CD4-positive, alpha-beta memory T cell (primary cell): ENCODE measurements at places on chromosomes 16 and 17. TPM values are rescaled to one million over a fixed set of nuclear protein-coding genes. Genes with fewer than 3 reads are reported as not detected.

Gene CHD9NB
- not detected for total RNA-seq

Gene COX6A2
- not detected for total RNA-seq

Gene SLC52A1
- 0.53 TPM for total RNA-seq

Gene HLF
- 3.9 TPM for total RNA-seq

Gene SLFN14
- not detected for total RNA-seq

Gene TEKT1
- not detected for total RNA-seq

Gene UMOD
- not detected for total RNA-seq

Gene TBC1D3
- not detected for total RNA-seq

Gene USP6
- 0.14 TPM for total RNA-seq

Gene SDK2
- total RNA-seq = 2.2 TPM

Gene SLC47A1
- total RNA-seq = 0.25 TPM

Gene ATP2C2
- total RNA-seq = not detected

Gene TBC1D3K
- not detected for total RNA-seq

Gene MLLT6
- total RNA-seq = 505 TPM

Gene SULT1A4
- 3.8 TPM for total RNA-seq

Gene SOX15
- total RNA-seq = 1.0 TPM

Gene SHPK
- 11.6 TPM for total RNA-seq

Gene CBX2
- 0.44 TPM for total RNA-seq

Gene RTN4RL1
- 0.30 TPM for total RNA-seq

Gene RND2
- 0.28 TPM for total RNA-seq

Gene CDH13
- not detected for total RNA-seq

Gene VMO1
- not detected for total RNA-seq

Gene SUPT4H1
- total RNA-seq = 75.2 TPM

Gene ZNF213
- 14.1 TPM for total RNA-seq

Gene ASB16
- total RNA-seq = not detected

Gene MT1M
- total RNA-seq = not detected

Gene SLC35G6
- total RNA-seq = not detected

Gene LUC7L
- 147 TPM for total RNA-seq

Gene CCL1
- total RNA-seq = not detected

Gene KRT33A
- not detected for total RNA-seq

Gene MPV17L
- total RNA-seq = not detected

Gene SYT17
- not detected for total RNA-seq

Gene GLOD4
- total RNA-seq = 94.9 TPM

Gene ITGAL
- 657 TPM for total RNA-seq

Gene KRT36
- total RNA-seq = not detected

Gene HOXB2
- 39.2 TPM for total RNA-seq

Gene KRTAP4-3
- not detected for total RNA-seq

Gene SERPINF2
- 1.3 TPM for total RNA-seq

Gene TBC1D3E
- total RNA-seq = not detected

Gene OR2C1
- not detected for total RNA-seq

Gene ASGR1
- total RNA-seq = not detected

Gene MMP15
- 1.8 TPM for total RNA-seq
